Bone marrow (tissue), 2 donors: ENCODE measurements at places on chromosomes 5 and 9.
A peak's percentile ranks its signal among the peaks of the same experiment; 100 is the strongest.

DNA sequence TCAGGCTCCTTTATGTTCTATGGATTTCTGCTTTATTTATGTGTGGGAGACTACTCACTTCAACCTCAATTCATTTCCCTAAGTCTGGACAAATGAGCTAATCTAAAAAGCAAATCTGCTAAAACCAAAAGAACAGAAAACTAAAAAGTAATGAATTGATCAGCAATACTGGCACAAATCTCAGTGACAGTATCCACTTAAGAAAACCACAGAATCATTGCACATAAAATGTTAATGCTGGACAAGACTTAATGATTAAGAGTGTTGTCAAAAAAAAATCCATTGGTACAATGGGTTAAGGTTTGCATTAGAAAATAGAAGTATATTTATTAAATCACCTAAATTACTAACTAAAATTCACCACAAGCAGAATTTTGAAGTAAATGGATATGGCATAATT lies 147.6 kb downstream of the EDIL3 start:
- no peak for DNase-seq

DNA sequence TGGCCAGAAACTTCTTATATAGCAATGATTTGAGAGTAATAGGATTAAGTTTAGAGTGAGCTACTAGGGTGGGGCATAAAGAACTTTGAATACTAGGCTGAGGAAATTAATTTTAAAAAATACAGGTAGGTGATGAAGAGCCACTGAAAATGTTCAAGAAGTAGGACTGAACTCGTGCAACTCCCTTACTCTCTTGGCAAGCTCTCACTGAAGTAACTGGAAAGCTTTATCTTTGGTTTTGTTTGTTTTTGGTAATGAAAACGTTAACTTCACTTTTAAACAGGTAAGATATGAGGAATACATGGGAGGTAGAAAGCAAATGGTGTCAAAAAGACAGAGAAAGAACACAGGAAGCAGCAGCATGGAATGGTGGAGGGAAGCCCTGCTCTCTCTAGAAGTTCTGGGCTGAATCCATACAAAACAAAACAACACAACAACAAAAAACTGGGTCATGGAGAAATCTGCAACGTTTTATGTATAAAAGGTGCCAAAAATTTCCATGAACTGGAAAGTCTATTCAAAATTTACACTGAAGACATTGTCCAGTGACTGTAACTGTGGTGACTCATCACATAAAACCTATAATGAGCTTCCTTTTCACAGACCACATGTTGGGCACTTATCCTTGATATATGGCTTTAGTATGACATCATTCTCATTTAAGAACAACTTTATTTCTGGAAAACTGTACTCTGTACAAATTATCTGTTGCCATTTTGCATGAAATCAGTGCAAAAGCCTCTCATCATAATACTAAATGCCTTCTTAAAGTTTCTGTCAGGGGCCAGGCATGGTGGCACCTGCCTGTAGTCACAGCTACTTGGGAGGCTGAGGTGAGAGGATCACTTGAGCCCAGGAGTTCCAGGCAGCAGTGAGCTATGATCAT lies 91.2 kb upstream of the CHD1 start:
- DNase-seq, result peak; percentile 43

DNA sequence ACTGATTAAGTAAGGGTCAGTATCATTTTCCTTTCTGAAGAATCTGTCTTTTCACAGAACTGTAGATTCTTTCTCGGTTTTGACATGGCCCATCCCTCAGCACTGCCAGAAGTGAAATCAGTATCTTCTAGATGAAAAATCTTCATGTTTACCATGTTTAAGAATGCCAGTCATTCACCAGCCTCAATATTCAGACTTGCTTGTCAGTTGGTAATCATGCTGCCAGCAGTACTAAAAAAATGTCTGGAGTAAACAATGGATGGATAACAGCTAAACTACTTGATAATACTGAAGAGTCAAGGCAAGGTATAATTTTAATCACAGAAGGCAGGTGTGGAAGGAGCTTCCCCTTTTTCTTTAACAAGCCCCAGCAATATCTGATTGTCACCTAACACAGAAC lies 306.8 kb upstream of the DMAC1 start:
- no peak for DNase-seq

DNA sequence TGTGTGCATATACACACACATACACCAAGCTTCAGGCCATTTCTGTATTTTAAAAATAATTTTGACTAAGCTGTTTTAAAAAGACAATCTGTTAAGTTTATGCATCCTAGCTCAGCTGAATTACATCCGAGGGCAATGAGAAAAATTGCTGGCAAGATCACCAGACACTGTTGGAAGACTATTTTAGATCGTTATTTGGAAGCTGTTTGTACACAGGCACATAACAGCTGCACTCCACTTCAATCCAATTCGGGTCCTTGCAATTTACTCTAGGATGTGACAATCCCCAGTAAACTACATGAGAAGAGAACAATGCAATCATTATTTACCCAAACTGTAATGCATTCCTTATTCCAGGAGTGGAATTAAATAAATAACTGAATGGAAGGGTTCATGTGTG lies 79.3 kb upstream of the RASA1 start:
- no peak for DNase-seq

DNA sequence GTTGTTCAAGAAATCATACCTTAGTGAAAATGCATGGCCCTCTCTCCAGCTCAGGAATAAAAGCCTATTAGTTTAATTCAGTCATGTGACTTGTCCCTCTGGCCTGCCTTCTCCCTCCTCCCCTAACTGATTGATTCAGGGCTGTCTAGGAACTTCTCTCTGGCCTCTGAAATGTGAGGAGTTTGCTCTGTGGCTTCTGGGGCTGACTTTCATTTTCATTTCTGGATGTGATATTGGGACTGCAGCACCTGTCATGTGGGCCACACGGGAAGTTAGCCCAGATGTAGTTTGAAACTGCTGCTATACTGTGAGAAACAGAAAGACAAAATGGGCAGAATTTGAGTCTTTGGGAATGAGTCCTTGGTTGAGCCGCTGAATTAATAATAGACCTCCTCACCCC lies 44.8 kb downstream of the PARP8 start:
- DNase-seq, result no peak
